ENCODE measurements at places on chromosomes 2 and 18. TPM values are rescaled to one million over a fixed set of nuclear protein-coding genes. Genes with fewer than 3 reads are reported as not detected.

Gene HS1BP3
- total RNA-seq: 13.8 TPM

Gene SLC9A2
- total RNA-seq: not detected

Gene CCDC68
- not detected for total RNA-seq

Gene SCLY
- total RNA-seq: 27.8 TPM

Gene CNTNAP5
- total RNA-seq: not detected

Gene HOXD9
- not detected for total RNA-seq

Gene TTC27
- 19.4 TPM for total RNA-seq

Gene REG3G
- total RNA-seq: not detected

Gene PLEKHH2
- 1.2 TPM for total RNA-seq

Gene TMEM18
- 31.3 TPM for total RNA-seq

Gene NETO1
- not detected for total RNA-seq

Gene KRTCAP3
- 12.2 TPM for total RNA-seq

Gene SPHKAP
- not detected for total RNA-seq

Gene FN1
- 0.53 TPM for total RNA-seq

Gene HTR2B
- not detected for total RNA-seq

- peak; percentile 63 for DNase-seq
Observed at GRCh38 chr2:135657806-135658582, 83.7 kb upstream of the UBXN4 start.

- DNase-seq: no peak
Observed at GRCh38 chr2:101803128-101803527, 105.6 kb downstream of the MAP4K4 start.

- DNase-seq: no peak
Observed at GRCh38 chr2:650343-651310, 26.6 kb downstream of the TMEM18 start.

- no peak for DNase-seq
Observed at GRCh38 chr2:120969613-120970355, 234.1 kb downstream of the GLI2 start.

- no peak for DNase-seq
Observed at GRCh38 chr2:28680657-28681056, 71.0 kb upstream of the PPP1CB start.

DNA sequence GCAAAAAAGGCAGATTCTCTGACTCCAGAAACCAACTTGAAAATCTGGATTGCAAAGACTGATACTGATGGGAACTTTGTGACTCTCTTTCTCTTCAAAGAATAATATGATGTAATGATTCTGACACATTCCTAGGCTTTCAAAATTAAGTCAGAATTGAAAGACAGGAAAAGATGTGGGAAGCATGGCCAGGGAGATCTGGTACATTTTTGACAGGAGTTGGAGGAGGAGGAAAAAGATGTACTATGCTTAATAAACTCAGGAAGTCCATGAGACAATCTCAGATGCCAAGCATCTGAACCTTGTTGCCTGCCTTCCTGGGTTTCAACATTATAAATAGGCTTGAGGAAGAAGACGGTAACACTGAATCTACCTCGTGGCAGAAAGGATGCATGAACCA lies 34.2 kb downstream of the KLF7 start:
- DNase-seq: no peak

DNA sequence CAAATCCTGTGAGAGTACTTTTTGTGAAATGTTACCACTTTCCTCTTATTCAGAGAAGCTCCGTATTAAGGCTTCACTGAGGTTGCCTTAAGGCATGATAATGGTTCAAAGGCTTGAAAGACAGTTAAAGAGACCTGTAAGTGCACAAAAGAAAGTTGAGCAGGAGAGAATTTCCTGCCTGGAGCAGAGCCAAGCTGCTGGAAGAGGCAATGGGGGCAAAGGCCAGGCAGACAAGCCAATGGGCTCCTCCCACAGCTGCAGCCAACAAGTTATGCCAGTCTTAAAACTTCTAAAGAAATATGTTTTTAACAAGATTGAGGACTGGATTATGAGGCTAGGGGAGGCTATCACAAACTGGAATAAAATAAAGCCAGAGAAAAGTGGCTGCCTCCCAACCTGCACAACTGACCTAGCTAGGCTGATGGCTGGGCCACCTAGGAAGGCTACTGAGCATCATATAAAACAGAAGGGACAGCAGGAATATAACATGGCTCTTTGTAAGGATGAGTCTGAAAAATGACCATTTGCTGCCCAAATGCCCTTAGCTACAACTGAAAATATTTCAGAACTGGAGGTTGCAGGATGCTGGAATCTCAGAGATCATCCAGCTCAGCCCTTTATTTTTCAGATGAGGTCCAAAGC lies 2.1 kb downstream of the IL1B start:
- DNase-seq: no peak

DNA sequence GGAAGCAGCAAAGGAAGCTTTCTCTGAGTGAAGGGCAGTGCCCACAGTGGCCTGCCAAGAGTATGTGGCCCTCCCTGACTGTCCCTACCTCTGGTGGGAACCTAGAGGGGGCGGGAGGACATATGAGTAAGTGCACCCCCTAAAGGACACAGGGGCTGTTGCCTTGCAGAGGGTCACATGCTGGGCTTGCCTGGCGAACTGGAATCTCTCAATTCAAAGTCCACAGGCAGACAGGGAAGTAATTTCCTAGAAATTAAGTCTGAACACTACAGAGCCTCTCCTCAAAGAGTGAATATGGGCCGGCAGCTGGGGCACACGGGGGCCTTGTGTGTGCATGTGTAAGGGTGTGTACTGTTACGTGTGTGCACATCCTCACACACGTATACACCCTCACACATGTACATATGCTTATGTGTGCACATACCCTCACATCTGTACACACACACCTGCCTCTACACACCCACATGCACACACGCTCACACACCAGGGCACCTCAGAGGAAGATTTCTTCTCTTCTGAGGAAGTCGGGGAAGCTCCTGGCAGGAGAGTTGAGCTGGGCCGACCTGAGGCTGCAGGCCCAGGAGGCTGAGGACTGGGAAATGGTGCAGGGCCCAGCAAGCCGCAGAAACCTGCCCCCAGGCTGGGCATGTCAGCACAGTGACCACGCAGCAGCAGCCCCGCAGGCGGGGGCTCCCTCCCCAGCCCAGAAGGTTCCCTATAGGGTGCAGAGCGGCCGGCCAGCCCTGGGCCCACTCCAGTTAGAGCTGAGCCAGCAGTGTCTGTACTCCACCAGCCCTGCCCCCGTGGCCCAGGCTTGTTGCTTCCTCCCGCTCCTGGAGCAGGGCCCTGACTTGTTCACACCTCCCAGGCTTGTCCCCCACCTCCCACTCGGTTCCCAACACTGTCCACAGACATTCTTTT lies 77.4 kb upstream of the TAF1B start:
- DNase-seq: no peak

- DNase-seq: no peak
Observed at GRCh38 chr2:189631849-189632248, 29.4 kb upstream of the ASNSD1 start.

GRCh38 chr2:143717053-143717452 lies 587.8 kb downstream of the ARHGAP15 start:
- DNase-seq: no peak

GRCh38 chr2:48034295-48034694 lies 128.0 kb upstream of the FBXO11 start:
- DNase-seq: no peak

DNA sequence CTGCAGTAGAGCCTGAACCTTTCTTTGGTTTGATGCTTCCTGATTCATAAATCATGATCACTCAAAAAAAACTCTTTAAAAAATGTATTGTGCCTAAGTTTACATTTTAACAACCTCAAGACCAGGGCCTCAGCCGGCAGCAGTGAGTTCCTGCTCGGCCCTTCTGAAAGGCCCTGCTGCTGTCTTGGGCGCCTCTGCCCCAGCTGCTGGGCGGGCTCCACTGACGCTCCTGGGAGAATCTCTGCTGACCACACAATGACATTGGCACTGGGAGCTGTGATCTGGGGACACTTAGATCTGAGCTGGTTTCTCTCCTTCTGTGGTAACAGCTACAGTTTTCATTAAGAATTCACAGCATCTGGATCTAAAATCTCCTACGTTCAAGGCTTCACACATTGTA lies 25.7 kb downstream of the TPO start:
- no peak for DNase-seq

GRCh38 chr2:2825062-2825461 lies 494.0 kb upstream of the MYT1L start:
- DNase-seq: no peak

- no peak for DNase-seq
Observed at GRCh38 chr2:20724500-20725053, 57.6 kb downstream of the GDF7 start.

GRCh38 chr2:175234153-175234552 lies 52.6 kb upstream of the ATP5MC3 start:
- no peak for DNase-seq

- no peak for DNase-seq
Observed at GRCh38 chr18:68548904-68549870, 165.7 kb downstream of the TMX3 start.

DNA sequence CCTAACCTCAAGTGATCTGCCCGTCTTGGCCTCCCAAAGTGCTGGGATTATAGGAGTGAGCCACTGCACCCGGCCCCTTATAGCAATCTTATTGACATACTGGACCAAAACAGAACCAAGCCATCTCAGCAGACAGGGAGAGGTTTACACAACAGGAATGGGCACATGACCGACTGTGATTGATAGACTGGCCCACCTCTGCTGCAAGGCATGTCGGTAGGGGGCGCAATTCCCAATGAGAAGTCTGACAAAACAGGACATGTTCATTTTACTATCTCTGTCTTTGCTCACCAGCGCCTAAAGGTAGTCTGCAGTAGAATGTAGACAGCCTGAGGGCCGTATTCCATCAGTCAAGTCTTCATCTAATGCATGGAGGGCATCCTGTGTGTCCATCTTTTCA lies 2.0 kb downstream of the LYPD6B start:
- peak; percentile 42 for DNase-seq

DNA sequence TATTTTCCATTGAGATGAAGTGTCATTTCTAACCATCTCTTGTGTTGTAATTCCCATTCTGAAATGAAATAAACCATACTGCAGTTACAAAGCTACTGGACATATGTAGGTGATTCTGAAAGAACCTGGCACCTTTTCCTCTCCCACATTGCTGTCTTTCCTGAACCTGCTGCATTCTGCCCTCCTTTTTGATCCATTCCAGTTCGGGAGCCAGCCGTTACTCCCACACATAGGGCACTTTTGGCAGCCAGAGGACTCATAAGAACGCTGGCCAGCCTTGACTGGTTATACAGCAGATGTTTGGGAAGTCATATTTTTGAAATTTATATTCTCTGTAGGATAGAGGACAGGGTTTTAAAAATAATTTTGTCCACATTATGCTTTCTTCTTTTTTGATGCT lies 369.8 kb upstream of the CDH7 start:
- DNase-seq: no peak

DNA sequence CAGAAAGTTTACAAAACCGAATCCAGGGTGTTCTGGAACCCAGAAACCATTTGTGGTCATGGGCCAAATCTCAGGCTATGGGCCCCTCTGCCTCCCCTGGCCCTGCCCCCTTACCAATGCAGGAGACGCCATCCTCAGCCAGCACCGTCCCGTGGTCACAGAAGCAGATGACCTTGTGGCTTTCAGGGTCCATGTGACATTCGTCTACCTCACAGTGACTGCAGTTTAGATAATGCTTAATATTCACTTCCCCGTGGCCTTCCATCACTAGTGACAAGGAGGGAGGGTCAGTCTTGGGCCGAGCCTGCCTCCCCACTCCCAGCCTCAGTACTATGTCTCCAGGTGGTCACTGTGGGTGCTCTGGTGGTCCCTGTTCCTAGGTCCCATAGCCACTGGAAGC lies 111.6 kb downstream of the CLIP4 start:
- DNase-seq: no peak

GRCh38 chr2:163919717-163920116 lies 183.9 kb upstream of the FIGN start:
- DNase-seq: no peak

- no peak for DNase-seq
Observed at GRCh38 chr2:98388081-98388480, 41.8 kb downstream of the CNGA3 start.

DNA sequence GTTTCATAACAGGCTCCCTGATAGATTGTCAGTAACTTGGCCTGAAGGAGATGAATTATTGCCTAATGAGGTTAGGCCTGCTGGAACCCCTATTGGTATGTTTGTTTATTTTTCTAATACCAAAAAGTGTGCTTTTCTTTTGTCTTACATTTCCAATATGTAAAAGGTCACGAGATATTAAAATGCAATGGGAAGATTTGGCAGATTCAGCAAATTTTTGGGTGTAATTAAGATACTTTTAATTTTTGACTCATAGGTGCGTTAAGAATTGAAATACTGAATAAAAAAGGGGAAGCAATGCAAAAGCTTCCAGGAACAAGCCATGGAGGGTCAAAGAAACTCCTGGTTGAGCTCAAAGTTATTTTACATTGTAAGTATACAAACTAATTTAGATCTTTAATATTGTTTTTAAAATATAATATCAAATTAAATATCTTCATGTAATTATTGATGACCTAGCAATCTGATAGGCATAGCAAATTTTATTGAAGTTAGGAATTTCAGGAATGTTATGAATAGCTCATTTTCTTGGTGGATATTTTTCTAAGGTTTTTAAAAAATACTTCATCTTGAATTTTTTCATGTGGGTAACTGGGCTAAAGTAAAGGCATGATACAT lies 52.1 kb downstream of the SMCHD1 start:
- no peak for DNase-seq

- no peak for DNase-seq
Observed at GRCh38 chr2:147331790-147332419, 512.9 kb upstream of the ACVR2A start.

- no peak for DNase-seq
Observed at GRCh38 chr2:42931818-42932195, 139.4 kb upstream of the HAAO start.

DNA sequence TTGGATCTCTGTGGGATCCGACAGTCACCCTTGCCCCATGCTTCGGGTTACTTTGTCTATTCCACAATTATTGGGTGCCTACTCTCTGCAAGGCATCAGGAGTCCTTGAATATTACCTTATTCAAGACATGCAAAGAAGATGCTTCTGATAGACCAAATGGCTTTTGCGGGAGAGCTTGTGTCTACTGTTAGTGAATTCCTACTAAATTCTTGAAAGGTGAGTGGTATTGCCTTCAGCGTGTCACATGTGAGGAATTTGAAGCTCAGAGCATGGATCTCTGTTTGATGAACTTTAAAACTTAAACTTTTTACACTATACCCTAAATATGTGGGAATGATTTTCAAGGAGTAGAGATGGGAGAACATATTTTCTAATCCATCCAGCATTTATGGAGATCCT lies 184.4 kb downstream of the LTBP1 start:
- DNase-seq: no peak

Data from activated naive CD8-positive, alpha-beta T cell treated with anti-CD3 and anti-CD28 coated beads, Interleukin-2, amount 10 ng/mL, durations not matched to agents 7 days and 5 days (primary cell).